ENCODE measurements at places on chromosomes 4 and X.
A peak's percentile ranks its signal among the peaks of the same experiment; 100 is the strongest.

GRCh38 chrX:134803551-134804183, 145.4 kb upstream of the PLAC1 start:
- DNase-seq: no peak

DNA sequence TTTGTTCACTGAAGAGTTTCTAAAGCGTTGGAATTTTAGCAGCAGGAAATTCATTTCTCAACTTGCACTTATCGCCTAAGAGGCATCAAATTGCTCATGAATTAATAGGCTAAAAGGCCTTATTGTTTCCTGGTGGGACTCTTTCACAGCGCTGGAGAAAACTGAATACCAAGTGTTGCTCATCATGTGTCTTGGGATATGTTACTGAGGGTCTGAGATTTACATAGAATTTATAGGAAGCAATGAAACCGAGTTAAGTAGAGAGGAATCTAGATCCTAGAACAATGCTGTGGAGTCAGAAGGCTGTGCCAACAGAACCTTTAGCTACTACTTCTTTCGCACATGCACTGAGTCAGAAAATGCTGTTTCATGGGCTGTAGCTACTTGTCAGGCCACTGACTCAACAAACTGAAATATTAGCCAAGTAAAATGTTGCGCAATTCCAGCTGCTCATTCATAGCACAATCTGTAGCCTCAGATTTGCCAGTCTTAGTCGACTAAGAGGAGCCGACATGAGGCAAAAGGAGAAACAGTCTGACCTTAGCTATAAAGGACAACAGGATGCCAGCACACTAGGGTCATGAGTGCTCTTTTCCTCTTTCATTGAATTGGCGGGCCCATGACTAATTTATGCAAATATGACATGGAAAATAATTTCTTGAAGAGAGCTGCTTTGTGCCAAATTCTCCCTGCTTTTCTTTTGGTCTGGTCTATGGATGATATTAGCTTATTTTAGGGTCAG, 35.9 kb upstream of the CXCL8 start:
- peak; percentile 100 for DNase-seq

DNA sequence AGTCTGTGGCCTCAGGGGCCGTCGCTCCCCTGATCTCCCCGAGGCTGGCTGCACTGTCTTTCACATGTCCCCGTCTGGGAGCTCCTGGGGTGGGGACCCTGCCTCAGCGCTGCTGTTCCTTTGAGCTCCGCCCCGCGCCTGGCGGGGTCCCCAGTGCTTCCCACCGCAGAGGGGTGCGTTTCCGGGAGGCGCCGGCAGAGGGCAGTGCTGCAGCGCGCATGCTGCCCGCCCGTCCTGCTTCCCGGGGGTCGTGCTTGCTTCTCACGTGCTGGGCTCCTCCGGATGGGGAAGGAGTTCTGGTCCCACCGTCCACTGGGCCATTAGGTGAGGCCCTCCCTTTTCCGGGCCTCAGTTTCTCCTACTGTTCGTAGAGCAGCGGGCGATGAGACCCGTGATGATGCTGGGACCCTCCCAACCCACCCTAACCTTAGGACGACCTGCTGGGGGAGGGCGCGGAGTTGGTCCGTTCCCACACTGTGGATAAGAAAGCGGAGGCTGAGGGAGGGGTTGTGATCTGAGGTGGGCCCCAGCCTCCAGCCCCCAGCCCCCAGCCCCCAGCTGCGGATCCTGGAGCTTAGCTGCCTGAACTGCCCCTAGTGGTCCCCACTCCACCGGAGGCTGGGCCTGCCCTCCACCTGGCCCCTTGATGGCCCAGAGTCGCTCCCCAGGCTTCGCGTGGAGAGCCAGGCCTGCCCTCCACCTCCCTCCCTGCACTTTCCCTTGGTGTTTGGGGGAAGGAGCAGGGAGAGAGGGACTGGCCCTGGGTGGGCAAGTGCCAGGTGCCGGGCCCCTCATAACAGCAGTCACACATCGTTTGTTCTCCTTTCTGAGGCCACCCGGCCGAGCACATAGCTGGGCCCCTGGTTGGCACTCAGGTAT, 15.3 kb downstream of the CPZ start:
- peak; percentile 21 for DNase-seq

- DNase-seq: no peak
These were observed 31.1 kb upstream of the MID1IP1 start for GRCh38 chrX:38770152-38770551.

GRCh38 chr4:38040619-38041018, 80.4 kb downstream of the PTTG2 start:
- no peak for DNase-seq

DNA sequence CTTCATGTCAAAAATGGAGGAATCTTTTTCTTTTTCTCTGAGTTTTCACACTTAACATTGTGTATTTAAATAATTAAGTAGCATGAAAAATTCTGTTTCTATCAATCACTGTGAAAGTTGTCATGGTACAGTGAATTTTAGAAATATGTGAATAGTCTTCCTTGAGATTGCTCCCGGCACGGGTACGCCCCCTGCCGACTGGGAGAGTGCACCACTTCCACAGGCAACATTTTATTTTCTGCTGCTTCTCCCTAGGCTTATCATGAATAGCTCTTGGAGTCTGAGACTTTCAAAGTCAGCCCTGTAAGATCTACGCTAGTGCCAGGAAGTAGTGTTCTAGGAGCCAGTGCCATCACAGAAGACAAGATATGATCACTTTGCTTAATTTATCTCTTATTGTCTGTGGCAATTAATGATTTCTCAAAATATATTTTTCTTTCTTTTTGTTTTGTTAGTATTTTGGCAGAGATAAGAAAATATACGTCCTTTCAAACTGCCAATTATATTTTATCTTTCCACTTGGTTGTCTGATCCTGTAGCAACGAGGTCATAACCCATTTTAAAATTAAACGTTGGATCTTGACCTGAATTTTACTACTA, 763.8 kb upstream of the AADAT start:
- peak; percentile 2 for DNase-seq

GRCh38 chr4:108135549-108136209, 33.1 kb downstream of the LEF1 start:
- DNase-seq: no peak

GRCh38 chrX:9943420-9943819, 23.7 kb upstream of the CLDN34 start:
- DNase-seq: no peak

GRCh38 chrX:36334572-36334971, 415.0 kb downstream of the CFAP47 start:
- no peak for DNase-seq

GRCh38 chr4:51825341-51825740, 17.6 kb upstream of the DCUN1D4 start:
- DNase-seq: no peak

GRCh38 chrX:3748052-3748559, 34.7 kb upstream of the PRKX start:
- peak; percentile 37 for DNase-seq

DNA sequence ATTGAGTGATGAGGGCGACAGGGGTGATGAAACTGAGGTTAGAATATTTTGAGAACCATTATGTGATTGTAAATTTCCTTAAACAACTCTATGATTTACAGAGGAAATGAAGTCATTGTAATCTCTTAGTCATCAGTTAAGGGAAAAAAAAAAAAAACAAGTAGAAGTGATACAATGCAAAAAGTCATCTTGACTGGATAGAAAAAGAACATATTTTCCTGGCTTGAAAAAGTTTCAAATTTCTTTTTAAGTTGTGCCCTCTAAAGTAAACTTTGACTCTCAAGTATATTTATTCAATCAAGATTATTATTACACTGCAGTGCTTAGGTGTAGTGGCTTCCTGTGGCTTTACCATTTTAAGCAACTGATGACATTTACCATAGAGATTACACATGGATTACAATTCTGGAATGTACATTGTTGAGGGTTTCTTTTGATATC, 40.6 kb downstream of the GABRB1 start:
- DNase-seq: no peak

DNA sequence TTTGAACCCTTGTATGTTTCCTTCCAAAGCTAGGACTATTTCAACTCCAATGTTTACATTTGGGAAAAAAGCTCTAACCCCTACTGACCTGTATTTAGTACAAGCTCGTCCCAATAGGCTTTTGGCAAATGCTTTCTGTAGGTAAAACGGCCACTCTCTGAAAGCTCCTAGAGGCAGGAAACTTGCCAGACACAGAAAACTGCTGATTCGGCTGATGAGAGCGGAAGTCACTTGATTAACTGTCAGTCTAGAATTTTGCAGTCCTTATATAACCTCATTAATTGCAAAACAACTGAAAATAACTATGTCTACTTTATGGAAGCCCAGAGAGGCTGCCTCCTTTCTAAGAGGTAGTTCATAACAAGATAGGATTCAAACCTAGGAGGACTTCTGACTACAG, 108.1 kb downstream of the TSPAN7 start:
- DNase-seq: peak; percentile 53

DNA sequence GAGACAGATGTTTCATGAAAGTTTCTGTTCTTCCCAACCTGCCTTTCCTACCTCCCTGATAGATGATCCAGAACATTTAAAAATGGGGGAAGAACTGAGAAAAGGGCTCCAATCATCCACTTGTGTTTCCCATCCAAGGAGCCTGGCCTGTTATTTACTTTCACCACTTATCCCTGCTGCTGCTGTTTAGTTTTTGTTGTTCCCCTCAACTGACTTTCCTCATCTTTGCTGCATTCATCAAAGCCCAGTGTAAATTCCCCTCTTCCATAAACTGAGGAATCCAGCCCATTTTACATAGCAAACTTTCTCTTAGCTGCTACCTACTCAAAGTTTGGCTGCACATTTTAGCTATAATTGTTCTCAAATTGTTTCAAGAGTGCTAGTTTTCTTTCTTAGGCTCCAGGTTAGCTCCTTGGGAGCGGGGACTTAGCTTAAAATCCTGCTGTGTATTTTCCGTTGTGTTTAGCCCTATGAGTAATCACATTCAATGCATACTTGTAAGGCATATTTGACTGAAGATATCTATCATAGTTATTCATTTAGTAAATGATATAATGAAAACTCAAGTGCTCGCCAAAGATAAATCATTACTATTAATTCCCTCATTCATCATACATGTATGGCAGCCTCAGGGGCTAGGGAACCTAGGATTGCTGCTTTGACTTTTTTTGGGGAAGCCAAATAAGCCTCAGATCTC, 1.4 kb upstream of the PTPN13 start:
- DNase-seq: no peak

DNA sequence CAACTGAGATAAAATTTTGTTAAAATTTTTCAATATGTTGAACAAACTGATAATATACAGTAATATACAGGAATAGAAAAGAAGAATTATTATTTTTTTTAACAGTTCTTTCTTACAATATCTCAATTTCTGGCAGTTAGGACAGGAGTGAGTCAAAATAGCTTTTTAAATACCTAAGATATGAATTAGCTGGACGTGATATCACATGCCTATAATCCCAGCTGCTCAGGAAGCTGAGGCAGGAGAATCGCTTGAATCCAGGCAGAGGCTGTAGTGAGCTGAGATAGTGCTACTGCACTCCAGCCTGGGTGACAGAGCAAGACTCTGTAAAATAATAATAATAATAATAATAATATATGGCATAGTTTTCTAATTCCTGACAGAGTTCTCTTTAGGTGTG, 1039.3 kb downstream of the STPG2 start:
- no peak for DNase-seq

GRCh38 chrX:9327747-9328145, 137.1 kb upstream of the TBL1X start:
- DNase-seq: no peak

DNA sequence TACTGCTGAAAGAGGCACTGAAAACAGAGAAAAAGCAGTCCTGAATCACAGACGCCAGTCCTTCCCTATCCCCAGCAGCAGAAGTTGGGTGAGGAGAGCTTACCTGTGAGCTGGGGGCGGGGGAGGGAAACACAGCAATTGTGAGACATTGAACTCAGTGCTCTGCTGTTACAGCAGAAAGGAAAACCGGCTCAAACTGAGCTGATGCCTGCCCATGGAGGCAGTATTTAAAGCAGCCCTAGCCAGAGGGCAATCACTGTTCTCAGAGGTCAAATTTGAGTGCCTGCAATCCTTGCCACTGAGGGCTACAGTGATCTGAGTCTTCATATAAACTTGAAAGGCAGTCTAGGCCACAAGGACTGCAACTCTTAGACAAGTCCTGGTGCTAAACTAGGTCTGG, 220.7 kb downstream of the GRXCR1 start:
- no peak for DNase-seq

- DNase-seq: no peak
These were observed 24.0 kb downstream of the PPEF2 start for GRCh38 chr4:75878246-75878756.

- no peak for DNase-seq
These were observed 36.6 kb downstream of the TMEM156 start for GRCh38 chr4:38995660-38996005.

DNA sequence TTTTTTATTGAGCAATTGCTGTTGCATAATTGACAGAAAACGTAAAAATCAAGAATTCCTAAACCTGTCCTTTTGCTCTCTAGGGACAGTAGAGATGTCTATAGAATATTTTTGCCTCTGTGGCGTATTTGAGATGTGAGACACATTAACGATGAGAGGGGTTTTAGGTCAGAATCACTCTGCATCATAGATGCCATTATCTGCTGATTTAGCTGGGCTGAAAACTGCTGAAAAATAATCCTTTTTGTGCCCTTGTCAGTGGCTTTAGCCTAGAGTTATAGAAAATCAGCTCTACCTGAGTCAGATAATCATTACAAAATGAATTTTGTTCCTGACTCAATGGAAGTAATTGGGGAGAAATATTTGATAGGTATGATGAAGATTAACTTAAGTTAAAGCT, 767.8 kb upstream of the TENM3 start:
- no peak for DNase-seq

- no peak for DNase-seq
These were observed 22.7 kb downstream of the BST1 start for GRCh38 chr4:15725608-15726007.

GRCh38 chr4:54709400-54709799, 51.6 kb downstream of the KIT start:
- peak; percentile 18 for DNase-seq

DNA sequence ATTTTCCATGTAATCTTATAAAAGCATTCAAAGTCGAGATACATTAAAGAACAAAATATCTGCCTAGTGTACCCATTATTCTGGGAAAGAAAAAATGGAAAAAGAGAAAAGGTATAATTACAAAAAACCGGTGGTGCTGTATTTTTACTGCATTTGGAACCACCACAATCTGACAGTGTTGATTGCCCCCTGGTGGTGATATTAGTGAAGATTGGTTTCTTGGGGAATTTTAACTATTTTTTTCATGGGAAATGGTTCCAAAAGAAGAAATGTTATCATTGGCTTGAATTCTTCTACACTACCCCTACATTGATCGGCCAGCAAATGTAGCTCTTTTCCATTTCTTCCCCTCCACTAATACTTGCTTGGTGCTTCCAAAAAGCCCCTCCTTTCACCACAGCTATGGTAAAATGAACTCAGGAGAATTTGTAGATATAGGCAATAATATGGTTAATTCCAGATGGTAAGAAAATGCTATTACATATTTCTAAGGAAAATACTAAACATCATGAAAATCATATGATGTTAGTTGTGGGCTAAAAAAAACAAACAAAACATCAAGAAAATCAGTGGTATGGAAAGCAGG, 50.0 kb downstream of the COX18 start:
- DNase-seq: peak; percentile 73

- no peak for DNase-seq
These were observed 20.2 kb downstream of the CLNK start for GRCh38 chr4:10664408-10664807.

- DNase-seq: no peak
These were observed 6.9 kb downstream of the CLCN3 start for GRCh38 chr4:169627307-169627706.

Data from inflammatory macrophage treated with lipopolysaccharide for 1 hour (primary cell).